Femur (tissue), 1 donor: ENCODE measurements at places on chromosomes 2 and 18.

GRCh38 chr2:12819103-12819475, 102.4 kb downstream of the TRIB2 start:
- peak; percentile 83 for DNase-seq

GRCh38 chr2:236867441-236868260, 218.0 kb upstream of the COPS8 start:
- DNase-seq, result peak; percentile 3

GRCh38 chr2:149184991-149185390, 145.4 kb upstream of the LYPD6 start:
- no peak for DNase-seq

DNA sequence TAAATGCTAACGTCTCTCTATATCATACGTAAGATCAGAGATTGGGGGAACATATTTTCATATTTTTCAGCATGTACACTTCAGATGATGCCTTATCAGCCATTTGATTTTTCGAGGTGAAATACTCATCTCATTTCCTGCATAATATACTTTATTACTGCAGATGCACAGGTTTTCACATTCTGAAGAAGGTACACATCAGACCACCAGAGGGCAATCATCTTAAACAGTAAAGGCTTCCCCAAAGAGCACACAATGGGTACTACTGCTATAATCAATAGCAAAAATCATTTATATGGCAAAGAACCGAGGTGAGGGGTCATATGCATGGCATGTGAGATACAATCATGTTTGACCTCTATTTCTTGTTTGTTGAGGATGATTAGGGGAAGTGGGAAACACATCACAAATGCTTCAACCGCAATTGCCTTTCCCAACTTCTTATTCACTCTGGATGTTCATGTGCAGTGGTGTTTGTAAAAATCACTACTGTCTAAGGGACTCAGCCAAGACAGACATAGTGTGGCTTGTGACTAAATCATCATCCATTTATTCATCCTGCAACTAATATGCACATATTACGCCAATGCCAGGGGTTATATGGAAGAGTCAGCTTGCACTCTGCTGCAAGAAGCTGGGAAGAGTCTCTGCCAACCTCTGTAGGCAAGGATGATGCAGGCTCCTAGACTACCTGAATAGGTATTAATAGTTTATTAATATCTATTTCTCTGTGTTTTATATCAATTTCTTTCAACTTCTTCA, 118.7 kb downstream of the EPB41L3 start:
- DNase-seq, result no peak

DNA sequence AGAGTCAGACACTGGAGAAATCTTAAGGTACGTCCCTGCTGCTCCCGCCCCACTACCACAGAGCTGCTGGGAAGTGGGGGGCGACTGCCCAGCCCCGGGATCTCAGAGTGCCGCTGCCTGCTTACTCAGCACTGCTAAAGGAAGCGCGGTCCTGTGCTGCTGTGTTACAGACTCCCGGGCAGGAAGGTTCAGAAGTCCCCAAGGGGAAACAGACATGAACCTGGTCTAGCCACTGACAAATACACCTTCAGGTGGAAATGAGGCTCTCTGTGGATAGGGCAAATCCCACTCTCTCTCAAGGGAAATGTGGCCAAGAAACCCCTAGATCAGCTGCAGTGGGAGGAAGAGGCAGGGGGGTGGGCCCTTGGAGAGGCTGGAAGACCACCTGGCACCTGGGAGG, 13.7 kb downstream of the MTERF4 start:
- DNase-seq, result no peak
